Bronchial epithelial cell (primary cell): ENCODE measurements at places on chromosomes 2 and 18. TPM values are rescaled to one million over a fixed set of nuclear protein-coding genes. Genes with fewer than 3 reads are reported as not detected.

DNA sequence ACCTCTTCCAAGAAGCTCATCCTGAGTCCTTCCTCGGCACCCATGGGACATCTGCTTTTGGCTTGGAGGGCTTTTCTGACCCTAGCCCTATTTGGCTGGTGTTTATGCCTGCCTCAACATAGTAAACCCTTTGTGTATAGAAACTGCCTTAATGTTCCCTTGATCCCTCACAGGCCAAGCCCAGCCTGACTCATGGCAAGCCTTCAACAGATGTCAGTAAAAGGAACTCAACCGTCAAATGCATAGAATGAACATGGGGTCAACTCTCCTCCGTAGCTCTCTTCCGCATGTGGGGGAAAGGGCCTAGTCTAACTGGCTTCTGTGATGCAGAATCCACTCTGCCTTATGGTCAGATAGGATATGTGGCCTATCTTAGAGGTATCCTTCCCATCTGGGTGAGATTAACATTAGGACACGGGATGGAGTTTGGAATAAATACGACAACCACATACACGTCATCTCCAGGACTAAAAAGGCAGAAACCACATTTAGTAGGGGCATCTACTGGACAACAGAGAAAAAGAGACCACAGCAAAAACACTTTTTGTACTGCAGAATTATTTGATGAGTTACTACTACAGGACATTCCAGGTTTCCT is 2.5 kb upstream of the NPAS2 start:
- DNase-seq: peak; percentile 17

- DNase-seq: no peak
These were observed 110.5 kb upstream of the AGAP1 start for GRCh38 chr2:235383272-235383843.

GRCh38 chr18:33372442-33372841 is 68.1 kb downstream of the CCDC178 start:
- DNase-seq: no peak

DNA sequence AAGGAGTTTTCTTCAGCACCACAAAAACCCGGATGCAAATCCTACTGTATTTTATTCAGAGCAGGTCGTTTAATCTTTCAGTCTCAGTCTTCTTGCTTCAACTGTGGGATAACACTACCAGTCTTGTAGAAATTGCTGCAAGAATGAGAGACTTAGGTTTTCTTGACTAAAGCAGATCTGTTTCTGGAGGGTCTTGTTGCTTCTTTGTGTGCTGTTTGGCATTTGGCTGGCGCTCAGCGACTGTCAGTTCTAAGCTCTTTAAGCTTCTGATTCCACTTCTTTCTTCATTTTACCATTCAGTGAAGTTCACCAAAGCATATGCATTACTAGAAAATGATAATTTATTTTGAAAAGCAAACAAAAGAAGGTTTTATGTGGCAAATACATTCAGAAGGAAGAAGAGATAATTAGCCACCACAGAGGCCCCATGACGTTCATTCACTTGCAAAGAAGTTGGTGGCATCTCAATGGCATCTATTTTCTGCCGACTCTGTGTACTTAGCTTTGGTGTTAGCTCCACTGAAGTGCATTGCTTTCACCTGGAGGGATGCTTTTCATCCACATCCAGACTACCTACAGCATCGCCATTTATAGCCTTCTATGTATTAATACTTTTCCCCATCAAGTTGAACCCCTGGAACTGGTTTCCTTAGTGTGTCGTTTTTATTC is 53.7 kb downstream of the TRIB2 start:
- DNase-seq: no peak

DNA sequence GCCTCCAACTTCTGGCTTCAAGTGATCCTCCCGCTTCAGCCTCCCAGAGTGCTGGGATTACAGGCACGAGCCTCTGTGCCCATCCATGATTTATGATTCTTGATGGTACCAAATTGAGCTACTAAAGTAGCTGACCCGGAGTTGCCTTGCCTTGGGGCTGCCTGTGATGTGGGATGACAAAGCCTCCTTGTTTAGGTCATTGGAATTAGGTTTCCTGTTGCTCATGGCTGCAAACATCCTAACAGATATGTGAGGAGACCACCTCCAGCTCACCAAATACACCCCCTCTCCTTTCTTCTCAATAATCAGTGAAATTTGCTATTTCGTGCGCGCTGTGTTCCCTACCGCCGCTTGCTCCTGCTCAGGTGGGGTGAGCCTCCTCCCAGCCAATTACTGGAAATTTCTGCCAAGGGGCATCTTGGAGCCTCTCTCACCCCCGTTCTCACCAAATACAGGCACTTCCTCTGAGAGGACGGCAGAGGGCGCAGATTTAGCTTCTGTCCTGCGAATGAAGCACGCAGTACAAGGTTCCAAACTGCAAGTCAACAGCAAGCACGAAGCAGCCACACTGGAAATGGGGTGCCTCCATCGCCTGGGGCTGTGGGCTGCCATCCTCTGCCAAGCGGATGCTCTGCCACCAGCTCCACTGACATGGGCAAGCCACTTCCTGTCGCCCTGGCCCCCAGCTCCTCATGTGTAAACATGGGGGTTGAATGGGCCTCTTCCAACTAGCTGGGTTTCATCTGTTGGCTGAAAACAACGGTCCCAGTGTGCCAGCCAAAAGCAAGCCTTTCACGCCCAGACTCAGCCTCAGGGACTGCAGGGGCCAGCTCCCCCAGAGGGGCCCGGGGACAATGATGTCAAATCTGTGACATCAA is 71.7 kb downstream of the NCAPH start:
- DNase-seq: peak; percentile 60

DNA sequence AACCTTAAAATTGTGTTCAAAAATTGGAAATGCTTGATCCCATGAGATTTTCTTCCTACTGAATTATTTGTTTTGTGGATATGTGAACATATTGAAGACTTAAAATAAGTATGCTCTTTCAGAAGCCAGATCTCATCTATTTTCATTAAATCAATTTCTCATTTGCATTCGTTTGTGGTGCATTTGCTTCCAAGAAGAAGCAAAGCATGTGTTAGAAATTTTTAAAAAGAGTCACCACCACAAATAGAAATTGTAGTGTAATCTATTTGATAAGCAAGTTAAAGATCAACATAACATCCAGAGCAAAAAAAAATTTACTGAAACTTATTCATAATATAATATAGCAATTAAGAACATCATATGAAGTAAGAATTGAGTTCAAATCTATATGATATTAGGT is 300.9 kb upstream of the SYT4 start:
- DNase-seq: no peak

The CNDP1 gene
- not detected in 2 replicates for total RNA-seq

The RAB17 gene
- total RNA-seq: 1.0 and 2.4 TPM in 2 replicates

DNA sequence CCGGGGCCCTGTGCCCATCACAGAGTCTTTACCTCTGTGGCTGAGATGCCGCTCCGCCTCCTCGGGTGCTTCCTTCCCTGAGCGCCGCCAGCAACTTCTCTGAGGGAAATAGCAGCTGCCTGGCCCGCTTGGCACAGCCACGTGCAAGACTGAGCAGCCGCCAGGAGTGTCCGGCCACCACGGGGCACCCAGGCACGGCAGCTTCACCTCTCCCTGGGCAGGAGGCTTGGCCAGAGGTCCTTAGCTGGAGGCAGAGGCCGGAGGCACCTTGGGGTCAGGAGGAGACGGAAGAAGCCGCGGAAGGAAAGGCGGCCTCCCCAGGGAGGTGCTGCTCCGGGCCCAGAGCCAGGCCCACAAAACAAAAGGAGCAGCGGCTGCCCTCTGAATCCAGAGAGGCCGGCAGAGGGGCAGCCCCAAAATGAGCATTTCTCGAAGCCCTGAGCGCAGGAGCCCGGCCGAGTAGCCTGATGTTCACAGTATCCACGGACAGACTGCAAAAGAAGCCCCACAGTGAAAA is 6.0 kb upstream of the LIMS2 start:
- no peak for DNase-seq

GRCh38 chr2:105546628-105546974 is 147.8 kb upstream of the FHL2 start:
- DNase-seq: no peak

- DNase-seq: no peak
These were observed 117.8 kb upstream of the NRXN1 start for GRCh38 chr2:51149725-51150124.

The CIDEA gene
- total RNA-seq: 0.53 TPM in 1 of 2 replicates, not detected in the other

- no peak for DNase-seq
These were observed 92.8 kb upstream of the MSH6 start for GRCh38 chr2:47690132-47690531.

- DNase-seq: no peak
These were observed 229.4 kb downstream of the ZNF516 start for GRCh38 chr18:76265497-76266235.

DNA sequence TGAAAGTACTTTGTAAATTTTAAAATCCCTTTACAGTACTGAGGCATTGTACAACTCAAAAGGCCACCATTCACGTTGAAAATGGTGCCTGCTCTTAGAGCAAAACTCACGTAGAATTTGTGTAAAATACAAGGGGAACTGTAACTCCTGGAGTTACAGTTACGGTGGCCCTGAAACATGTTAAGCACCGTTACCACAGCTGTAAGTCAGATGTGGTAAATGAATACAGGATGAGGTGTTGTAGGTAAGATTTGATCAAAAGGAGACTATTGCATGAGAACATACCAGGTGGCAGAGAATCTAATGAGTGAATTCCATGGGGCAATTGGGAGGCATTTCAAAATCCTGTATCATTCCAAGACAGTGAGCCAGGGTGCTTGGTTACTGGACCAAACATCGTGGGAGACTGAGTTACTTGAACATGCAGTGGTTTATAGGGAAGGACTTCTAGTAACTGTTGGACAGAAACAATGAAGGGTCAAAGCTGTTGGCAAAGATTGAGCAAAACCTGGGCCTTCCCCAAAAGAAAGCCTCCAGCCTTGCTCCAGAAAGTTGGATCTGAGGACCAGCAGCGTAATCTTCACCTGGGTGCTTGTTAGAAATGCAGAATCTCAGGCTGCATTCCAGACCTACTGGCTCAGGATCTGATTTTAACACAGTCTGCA is 535.8 kb upstream of the POU3F3 start:
- no peak for DNase-seq

DNA sequence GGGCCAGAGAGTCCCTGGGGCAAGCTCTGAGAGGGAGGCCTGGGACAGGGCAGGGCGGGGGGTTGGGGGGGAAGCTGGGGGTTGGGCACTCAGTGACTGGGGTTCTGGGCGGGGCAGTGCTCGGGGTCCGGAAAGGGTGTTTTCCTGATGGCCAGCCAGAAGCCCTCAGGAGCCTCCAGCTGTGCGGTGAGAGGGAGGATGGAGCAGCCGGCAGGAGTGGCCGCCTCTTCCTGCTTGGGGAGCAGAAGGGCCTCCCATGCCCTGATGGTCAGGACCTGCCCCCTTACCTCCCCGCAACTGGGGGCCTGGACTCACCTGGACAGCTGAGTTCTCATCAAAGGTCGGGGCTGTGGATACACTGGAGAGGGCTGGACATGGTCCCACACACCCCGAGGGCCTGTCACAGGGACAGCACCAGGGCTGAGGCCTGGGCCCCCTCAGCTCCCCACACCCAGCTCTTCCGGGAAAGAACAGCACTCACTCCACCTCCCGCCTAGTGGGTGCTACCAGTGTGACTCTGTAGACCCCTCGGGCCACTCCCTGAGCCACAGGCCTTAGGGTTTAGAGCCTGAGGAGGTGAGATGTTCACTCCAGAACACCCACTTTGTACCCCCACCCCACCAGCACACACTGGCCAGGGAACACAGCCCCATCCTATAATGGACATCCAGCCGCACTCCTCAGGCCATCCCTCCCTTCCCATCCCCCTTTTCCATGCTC is 6.7 kb downstream of the SFTPB start:
- no peak for DNase-seq

The GCC2 gene
- 9.0 and 10.1 TPM in 2 replicates for total RNA-seq

- peak; percentile 7 for DNase-seq
These were observed 649 bp downstream of the FECH start for GRCh38 chr18:57585855-57586250.

The LYG1 gene
- 0.26 and 0.77 TPM in 2 replicates for total RNA-seq

GRCh38 chr2:30681022-30681421 is 126.2 kb downstream of the CAPN13 start:
- no peak for DNase-seq

- no peak for DNase-seq
These were observed 1.6 kb downstream of the SMARCAL1 start for GRCh38 chr2:216413882-216414281.

The PPIL3 gene
- total RNA-seq: 34.5 and 50.3 TPM in 2 replicates

DNA sequence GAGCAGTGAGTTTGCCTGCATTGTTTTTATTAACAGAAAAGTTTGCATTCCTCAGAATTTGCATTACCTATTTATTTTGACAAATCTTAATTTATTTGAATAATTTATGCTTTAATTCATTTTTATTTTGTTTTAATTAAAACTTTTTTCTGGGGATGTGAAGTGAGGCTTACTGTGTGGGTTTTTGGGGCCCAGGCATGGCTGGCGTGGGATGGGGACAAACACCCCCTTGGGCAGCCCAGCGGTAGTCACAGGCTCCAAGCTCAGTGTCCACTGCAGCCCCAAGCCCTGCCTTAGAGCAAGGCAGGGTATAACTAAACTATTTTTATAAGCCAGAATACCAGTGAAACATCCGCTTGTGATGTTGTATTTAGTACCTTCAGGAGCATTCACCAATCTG is 95.7 kb upstream of the PXDN start:
- DNase-seq: no peak

The GKN2 gene
- total RNA-seq: not detected in 2 replicates

- DNase-seq: no peak
These were observed 241.9 kb downstream of the PTPRM start for GRCh38 chr18:7808992-7809391.

The TFPI gene
- 0.64 and 2.1 TPM in 2 replicates for total RNA-seq

DNA sequence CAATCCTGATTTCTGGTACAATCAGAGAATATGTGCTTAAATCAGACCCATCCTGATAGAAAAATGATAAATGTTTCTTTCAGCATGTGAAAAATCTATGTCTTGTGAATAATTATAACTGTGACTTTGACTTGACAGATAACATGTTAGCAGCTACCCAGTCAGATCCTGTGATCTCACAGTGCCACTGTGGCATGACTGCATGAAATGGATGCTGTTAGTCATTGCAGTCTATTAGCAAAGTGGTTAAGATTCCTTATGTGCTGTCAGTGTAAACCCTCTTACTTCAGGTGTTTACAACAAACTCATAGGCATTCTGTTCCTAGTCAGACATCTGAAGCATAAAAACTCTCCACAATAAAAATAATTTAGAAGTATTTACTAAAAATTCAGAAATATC is 244.6 kb upstream of the RND3 start:
- peak; percentile 79 for DNase-seq

DNA sequence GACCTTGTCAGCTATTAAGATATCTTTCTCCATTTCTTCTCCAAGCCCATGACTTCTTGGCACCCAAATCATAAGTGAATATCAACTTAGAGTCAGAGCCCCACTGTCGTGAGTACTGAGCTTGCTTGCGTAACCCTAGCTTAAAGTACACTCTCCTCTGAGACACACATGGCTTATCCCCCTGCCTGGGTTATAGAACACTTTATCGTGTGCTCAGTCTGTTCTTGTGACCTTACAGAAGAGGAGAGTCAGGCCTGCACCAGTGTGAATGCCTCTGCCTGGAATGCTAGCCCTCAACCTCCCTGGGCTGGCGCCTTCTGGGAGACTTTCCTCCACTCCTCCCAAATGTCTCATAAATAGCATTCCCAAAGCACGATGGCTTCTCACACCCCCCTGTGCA is 79.3 kb downstream of the CEP192 start:
- DNase-seq: no peak

- peak; percentile 79 for DNase-seq
These were observed 102.5 kb downstream of the ATL2 start for GRCh38 chr2:38274286-38275276.

The INSIG2 gene
- total RNA-seq: 10.5 and 20.4 TPM in 2 replicates
